Stimulated activated CD8-positive, alpha-beta memory T cell treated with anti-CD3 and anti-CD28 coated beads, Interleukin-4, amount 100 ng/mL, for 24 hours (primary cell): ENCODE measurements at places on chromosomes 4 and X.

DNA sequence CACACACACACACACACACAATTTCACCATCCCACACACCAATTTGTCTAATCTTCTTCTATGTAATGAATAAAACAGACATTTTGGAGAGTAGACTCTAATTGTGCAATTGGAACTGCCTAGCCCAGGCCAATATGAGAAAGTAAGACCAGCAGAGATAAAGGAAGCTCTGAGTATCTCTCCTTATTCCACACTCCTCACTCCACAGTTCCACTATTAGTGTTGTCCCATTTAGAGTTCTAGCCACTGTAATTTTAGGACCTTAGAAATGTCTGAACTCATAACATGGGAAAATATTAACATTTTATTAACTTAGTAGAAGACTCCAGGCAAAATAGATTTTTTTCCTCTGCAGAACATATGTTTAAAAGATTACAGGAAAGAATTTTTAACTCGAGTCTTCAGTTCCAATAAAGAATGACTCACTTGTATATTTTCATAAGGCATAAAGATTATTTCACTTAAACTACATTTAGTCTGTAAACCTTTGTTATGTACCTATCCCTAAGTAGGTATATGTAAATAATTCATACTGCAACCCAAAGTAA lies 297.6 kb upstream of the INTU start:
- no peak for DNase-seq

DNA sequence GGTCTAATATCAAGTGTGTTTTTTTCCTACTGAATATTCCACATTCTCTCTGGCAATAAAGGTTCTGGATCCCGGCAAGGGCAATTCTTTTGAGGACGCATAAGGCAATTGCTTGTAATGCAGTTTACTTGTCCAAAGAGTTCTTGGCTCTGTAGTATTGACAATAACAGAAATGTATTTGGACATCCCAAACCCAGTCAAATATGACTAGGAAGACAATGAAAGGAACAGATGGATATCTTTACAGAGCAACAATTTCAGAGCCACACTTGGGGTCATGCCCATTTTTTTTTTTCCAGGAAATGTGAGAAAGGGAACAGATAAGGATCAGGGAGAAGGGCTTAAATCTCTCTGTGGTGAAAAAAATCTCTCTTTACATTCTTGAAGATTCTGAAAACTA lies 12.2 kb downstream of the GK2 start:
- no peak for DNase-seq

GRCh38 chr4:78288327-78288726 lies 231.2 kb downstream of the FRAS1 start:
- DNase-seq: no peak

DNA sequence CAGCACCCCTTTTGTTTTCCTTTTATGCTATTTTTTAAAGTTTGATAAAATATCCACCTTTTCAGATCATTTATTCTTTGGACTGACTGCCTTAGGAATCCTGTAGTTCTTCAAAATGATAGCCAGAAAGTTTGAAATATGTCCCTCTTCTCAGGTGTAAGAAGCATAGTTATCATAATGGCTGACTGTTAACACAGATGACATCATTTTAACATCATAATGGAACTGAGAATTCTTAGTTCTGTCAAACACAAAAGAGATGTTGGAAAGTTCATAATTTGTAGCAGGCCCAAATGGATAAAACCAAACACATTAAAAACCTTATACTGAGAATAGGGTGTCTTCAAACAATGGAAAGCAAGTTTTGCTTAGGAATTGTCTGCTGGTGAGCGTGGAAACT lies 1254.4 kb downstream of the ADGRL3 start:
- DNase-seq: no peak

GRCh38 chr4:186619088-186619487 lies 63.7 kb upstream of the MTNR1A start:
- DNase-seq: no peak

- DNase-seq: no peak
Measured at GRCh38 chr4:69196209-69196965, 18.2 kb downstream of the UGT2B11 start.

DNA sequence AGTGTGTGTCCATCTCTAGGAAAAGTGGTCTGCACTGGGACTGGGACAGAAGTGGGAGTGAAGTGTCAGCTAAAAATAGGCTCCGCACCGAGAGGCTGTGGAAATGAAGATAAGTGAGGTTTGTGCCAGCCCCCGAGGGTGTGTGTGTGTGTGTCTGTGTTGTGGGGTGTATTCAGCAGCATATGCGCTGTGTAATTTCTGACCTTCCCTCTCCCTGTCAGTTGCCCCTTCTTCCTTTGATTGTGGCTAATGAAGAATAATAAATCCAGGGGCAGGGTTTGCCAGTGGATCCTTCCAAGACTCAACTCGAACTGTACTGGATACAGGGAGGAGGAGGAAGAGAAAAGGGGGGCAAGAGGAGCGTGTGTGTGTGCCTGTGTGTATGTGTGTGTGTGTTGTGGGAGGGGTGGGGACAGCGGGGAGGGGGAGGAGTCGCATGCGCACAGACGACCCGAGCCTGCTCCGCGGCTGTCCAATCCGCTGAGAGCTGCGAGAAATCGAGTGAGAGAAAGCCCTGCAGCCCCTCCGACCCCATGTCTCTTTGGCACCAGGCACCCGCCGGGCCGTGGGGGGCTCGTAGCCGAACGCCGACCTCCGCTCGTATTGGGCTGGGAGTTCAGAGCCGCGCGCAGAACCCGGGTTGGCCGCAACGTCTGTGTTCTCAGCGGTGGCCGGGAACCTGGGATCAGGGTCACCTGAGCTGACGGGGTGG lies 916 bp upstream of the POU4F2 start:
- no peak for DNase-seq
